Astrocyte (in vitro differentiated cells and primary cell): ENCODE measurements at places on chromosomes 7 and 10. TPM values are rescaled to one million over a fixed set of nuclear protein-coding genes. Genes with fewer than 3 reads are reported as not detected.
A peak's percentile ranks its signal among the peaks of the same experiment; 100 is the strongest.

DNA sequence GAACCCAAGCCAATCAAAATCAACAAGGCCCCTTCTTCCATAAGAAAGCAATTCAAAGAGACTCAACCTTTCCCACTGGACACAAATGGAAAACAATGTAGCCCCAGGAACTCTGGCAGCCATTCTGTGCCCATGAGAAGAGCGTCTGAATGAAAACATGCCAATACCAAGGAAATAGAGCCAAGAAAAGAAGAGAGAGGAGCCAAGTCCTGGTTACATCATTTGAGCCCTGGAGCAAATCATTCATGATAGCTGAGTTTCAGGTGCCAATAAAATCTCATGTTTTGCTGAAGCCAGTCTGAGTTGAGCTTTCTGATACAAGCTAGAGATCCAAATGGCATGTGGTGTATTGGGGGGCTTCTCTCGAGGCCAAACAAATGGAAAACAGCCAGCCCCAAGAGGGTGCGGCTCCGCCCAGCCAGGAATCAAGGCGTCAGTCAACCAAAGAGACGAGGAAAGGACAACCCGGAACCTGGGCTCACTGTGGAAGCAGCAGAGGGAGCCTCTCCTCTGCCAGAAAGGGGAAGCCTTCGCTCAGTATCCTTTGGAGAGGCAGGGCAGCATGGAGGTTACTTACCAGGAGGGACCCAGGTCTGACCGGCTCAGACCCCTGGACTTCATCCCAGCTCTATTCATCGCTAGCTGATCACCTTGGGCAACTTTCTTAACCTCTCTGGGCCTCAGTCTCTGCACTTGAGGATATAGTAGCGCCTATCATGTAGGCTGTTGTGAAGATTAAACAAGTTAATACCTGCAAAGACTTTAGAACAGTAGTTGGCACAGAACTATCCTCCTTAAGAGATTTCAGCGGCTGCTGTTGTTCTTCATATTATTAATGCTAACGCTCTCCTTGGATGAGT lies 61.8 kb downstream of the OAT start:
- no peak overlapping the region for H3K4me3 ChIP-seq
- H3K4me1 ChIP-seq: no peaks in the 10 kb centered on the region
- no peaks in the 10 kb centered on the region for H3K36me3 ChIP-seq
- no peaks in the 10 kb centered on the region for H3K27me3 ChIP-seq
- no peak for DNase-seq

GRCh38 chr7:157501581-157501980 lies 164.8 kb downstream of the DNAJB6 start:
- no peak overlapping the region for H3K4me3 ChIP-seq
- H3K27ac ChIP-seq: no peak overlapping the region
- H3K4me1 ChIP-seq: no peaks in the 10 kb centered on the region
- H3K36me3 ChIP-seq: no peaks in the 10 kb centered on the region

GRCh38 chr10:178208-178607 lies 43.0 kb downstream of the ZMYND11 start:
- H3K4me3 ChIP-seq: no peak overlapping the region
- peaks cover 12% of the 10 kb centered on the region for H3K4me1 ChIP-seq
- no peak overlapping the region for H3K27ac ChIP-seq
- no peaks in the 10 kb centered on the region for H3K27me3 ChIP-seq

DNA sequence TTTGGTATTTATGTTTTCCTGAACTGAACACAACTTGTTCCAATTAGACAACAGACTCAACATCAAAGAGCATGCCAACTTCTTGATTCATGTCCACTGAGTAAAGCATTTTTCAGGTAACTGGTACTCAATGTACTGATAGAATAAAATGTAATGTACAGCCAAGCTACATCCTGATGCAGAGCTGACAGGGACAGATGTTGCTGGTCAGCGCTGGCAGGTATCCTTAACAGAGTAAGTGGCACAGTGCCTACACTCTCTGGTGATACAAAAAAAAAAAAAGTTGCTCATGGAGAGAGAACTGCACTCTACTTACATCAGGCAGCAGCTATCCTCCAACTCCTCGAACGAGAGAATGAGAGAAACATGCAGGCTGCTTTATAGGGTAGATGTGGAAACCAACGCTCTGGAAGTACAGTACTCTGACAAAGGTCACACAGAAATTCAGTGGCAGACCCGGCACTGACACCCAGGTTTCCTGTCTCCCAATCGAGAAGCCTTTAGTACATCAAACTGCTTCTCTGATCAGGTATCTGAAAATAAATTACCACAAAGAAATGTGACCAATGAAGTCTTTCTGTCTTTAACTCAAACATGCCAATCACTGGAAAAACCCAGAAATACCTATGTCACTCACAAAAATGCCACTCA lies 4.6 kb downstream of the ITGB1 start:
- no peaks in the 10 kb centered on the region for H3K27me3 ChIP-seq
- H3K4me1 ChIP-seq: peaks cover 50% of the 10 kb centered on the region
- DNase-seq: no peak
- peaks cover 20% of the 10 kb centered on the region for H3K36me3 ChIP-seq

GRCh38 chr10:26781797-26782196 lies 79.0 kb downstream of the ABI1 start:
- H3K27ac ChIP-seq: peak overlapping the region; percentile 98
- H3K36me3 ChIP-seq: no peaks in the 10 kb centered on the region
- H3K4me1 ChIP-seq: peaks cover 19% of the 10 kb centered on the region
- no peak overlapping the region for H3K4me3 ChIP-seq

GRCh38 chr7:17472939-17473338 lies 174.5 kb downstream of the AHR start:
- no peaks in the 10 kb centered on the region for H3K27me3 ChIP-seq
- no peaks in the 10 kb centered on the region for H3K36me3 ChIP-seq
- DNase-seq: no peak
- H3K27ac ChIP-seq: no peak overlapping the region
- no peaks in the 10 kb centered on the region for H3K4me1 ChIP-seq

- no peaks in the 10 kb centered on the region for H3K4me1 ChIP-seq
- no peaks in the 10 kb centered on the region for H3K36me3 ChIP-seq
- H3K4me3 ChIP-seq: no peak overlapping the region
- H3K27me3 ChIP-seq: no peaks in the 10 kb centered on the region
- DNase-seq: no peak
Observed at GRCh38 chr10:64306729-64307327, 785.6 kb downstream of the REEP3 start.

The TMEM248 gene
- total RNA-seq: 96.1 and 98.0 TPM in 2 replicates

The NODAL gene
- 0.43 TPM in 1 of 2 replicates, not detected in the other for total RNA-seq

The IL15RA gene
- 2.9 and 3.1 TPM in 2 replicates for total RNA-seq
